ENCODE measurements at places on chromosomes 12 and 14.
A peak's percentile ranks its signal among the peaks of the same experiment; 100 is the strongest.

DNA sequence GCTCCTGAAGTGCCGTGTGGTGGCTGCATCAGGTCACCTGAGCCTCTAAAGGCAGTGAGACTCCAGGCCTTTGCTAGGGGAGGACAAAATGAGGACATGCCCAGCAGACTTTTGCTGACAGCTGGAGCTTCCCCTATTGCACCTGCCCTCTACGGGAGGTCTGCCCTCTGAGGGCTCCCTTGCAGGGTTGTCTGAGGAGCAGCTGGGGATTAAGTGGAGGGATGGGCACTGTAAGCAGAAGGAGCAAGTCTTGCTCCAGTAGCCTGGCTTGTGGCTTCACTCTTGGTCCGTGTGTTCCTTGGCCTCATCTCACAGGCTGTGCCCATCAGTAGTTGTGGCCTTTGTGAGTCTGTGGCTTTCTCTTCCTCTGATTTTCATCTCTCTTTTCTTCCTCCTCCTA, 66.9 kb upstream of the NRXN3 start:
- DNase-seq: no peak

DNA sequence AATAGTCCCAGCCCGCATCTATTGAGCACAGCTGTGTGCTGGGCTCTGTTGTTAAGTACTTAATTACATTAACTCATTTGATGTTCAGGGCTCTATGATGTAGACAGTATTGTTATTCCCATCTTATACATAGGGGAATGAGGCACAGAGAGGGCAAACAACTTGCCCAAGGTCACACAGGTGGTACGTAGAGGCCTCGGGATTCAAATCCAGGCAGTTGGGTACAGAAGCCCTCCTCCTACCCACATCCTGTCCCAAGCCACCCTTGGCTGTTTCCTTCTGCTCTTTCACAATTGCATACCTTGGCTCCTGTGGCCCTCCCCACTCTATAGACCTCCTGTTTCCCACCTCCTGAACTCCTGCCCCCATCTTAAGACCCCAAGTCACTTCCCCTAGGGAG, 10.0 kb upstream of the GPR68 start:
- DNase-seq: no peak

DNA sequence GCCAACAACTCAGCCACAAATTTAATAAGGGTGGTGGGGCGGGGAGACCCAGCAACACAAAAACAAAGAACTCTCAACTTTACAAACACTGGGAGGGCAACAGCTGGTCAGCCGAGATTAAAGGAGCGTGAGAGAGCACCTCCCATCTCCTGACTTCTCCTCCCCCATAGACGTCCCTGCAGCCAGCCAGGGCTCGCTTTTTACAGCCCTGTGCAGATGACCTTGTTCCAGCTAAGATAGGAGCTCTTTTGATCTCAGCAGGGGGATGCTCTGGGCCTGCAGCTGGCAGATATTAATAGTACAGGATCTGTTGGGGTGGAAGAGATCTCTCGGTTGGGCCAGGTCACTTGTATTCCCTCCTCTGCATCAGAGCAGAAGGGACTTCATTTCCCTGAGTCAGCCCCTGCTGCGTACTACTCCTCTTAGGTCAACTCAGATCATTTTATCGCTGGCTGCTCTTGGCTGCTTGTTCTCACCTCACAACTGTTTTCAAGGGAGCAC, 475.8 kb downstream of the RAD51B start:
- DNase-seq: no peak

- no peak for DNase-seq
These were observed 90.2 kb downstream of the KDM2B start for GRCh38 chr12:121490401-121491281.

DNA sequence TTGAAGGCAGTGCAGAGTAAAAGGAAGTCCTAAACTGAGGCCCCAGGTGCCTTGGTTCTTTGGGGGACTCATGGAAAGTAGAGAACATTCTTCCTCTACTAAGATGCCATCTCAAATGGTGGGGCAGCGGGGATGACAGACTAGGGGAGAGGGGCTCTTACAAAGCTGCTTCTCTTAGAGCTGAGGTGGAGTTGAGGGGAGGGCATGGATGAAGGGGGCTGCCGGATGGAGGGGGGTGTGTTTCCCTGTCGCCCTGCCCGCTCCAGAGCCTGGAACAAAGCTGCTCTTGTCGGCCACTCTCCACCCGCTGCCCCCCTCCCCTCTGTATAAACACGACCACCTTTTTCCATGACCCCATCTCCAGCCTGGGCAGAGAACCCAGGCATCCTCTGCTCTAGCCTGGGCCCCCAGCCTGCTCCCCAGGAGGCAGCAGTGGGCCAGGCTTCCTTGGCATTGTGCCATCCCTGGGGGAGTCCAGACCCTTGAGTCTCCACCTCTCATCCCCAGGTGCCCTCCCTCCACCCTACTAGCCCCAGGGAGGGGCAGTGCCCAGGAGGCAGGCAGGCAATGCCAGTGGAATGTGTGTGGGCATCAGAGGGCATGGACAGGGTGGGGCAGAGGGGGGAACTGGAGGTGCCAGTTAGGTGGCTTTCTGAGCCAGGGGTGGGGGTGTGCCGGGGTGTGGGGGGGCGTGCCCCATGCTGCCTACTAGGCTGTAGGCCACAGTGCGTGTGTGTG, 1.7 kb downstream of the RARG start:
- no peak for DNase-seq

GRCh38 chr12:59559696-59560095, 36.1 kb upstream of the SLC16A7 start:
- DNase-seq: no peak

DNA sequence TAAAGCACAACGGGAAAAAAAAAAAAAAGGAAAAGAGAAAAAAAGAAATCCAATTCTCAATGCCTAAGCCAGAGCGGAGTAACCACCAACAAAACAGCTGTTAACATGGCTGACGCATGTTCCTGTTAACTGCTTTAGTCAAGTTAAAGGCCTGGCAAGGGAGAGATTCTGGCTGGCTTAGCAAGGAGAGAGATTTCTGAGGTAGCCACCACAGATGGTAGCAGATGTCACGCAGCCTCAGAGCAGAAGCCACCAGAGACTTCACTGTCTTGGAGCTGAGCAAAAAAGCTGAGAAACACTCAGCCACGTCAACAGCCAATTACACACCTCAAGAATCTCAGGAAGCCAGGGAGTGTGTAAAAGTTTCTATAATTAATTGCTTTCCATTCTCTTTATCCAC, 87.1 kb downstream of the TMCC3 start:
- no peak for DNase-seq

DNA sequence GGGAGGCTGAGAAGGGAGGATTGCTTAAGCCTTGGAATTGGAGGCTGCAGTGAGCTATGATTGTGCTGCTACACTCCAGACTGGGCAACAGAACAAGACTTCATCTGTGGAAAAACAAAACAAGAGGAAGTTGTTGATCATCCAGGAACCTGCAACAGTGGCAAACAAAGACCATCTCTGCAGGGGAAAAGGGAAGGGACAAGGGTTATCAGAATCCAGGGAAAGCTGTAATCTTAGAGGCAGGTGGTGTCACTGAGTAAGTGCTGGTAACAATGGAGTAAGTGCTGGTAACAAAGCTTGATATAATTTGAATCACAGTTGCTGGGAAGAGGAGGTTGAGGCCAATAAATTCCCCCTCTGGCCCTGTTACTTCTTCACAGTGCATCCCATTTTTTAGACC, 27.5 kb upstream of the DCN start:
- DNase-seq: no peak

- DNase-seq: no peak
These were observed 38.8 kb downstream of the SYNE3 start for GRCh38 chr14:95477411-95478269.

- no peak for DNase-seq
These were observed 13.0 kb upstream of the TMTC2 start for GRCh38 chr12:82673698-82674097.

GRCh38 chr14:67532998-67533753, at the start of gene PLEKHH1:
Gene PLEKHH1, plus strand, starts transcription at chr14:67533290. Its CDS starts 8,578 bp downstream, at chr14:67541868.
- DNase-seq: peak; percentile 28

- DNase-seq: no peak
These were observed 7.2 kb downstream of the ADAM20 start for GRCh38 chr14:70527501-70528105.

GRCh38 chr12:59593761-59594160, 2.1 kb upstream of the SLC16A7 start:
- DNase-seq: no peak

- DNase-seq: no peak
These were observed 1082.1 kb downstream of the AACS start for GRCh38 chr12:126147321-126147720.

DNA sequence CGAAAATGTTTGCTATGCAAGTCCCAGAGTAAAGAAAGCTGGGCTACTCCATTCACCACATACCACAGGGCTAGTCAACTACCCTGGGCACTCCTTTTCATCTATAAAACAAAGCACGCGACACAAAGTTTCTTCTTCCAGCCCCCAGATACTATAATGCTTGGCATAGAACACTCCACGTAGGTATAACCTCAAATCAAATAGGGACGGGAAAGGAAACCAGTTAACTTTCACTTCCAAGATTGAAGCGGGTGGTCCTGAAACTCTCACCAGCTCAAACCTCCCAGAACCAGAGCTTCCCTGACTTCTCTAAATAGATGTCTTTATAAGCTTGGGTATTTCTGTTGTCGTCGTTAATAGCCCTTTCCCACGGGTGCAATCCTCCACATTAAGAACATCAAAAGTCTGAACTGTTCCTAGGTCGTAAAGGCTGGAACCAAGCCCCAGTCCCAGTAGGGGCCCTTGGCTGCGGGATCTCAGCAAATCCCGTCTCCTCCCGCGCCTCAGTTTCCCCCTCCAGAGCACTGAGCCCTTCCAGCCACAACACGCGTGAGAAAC, 647 bp downstream of the LGMN start:
- DNase-seq: no peak

DNA sequence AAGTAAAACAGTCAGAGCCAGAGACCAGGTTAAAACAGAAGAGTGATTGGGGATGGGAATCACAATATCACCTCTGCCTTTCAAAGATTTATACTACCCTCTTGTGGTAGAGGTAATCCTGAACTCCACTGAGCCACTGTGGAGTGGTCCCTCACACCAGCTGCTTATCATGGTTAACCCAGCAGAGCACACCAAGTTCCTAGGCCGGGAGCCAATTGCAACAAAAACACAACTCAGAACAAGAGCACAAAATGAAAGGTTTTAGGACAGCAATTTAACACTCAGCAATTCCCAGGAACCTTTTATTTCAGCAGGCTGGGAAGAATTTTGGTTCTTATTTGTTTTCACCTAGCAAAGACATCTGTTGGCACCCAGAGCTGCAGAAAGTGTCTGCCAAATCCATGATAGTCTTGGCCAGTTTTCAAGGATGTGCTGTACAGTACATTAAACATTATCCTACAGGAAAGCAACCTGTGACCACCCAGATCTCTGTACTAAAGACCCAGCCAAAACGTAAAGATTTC, 220.5 kb upstream of the ATXN7L3B start:
- DNase-seq: peak; percentile 70

- no peak for DNase-seq
These were observed 44.7 kb downstream of the RIN3 start for GRCh38 chr14:92558319-92558718.

GRCh38 chr14:104813286-104813685, 12.4 kb downstream of the ZBTB42 start:
- DNase-seq: no peak

DNA sequence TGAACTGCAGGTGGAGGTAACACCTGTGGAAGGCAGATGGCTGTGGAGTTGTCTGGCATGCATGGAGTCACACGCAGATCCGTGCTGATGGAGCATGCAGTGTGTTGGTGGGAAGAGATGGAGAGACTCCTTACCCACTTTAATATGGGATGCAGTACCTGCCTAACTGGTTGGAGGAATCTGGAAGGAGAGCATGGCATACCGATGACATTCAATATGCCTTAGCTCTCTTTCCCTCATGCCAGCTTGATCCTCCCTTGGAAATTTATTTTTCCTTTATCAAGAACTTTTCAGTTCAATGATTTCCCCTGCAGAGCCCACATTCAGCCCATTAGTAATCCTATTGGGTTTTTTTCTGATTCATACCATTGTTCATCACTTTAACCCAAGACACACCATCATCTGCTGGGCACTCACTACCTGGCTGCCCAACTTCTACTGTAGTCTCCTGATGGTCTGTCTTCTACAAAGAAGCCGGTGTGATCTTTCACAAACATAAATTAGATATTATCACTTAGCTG, 25.9 kb upstream of the NR2C1 start:
- DNase-seq: no peak

GRCh38 chr14:56491299-56492285, 88.0 kb upstream of the TMEM260 start:
- DNase-seq: no peak

DNA sequence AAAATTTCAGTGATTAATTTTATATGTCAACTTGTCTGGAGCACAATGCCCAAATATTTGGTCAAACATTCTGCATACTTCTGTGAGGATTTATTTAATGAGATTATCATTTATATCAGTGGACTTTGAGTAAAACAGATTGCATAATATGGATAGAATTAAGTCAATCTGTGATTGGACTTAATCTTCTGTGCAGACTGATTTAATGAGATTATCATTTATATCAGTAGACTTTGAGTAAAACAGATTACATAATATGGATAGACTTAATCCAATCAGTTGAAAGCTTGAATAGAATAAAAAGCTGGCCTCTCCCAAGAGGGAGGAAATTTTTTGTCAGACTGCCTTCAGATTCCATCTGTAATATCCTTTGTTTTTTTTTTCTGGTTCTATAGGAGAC, 1413.2 kb downstream of the LRFN5 start:
- DNase-seq: no peak

DNA sequence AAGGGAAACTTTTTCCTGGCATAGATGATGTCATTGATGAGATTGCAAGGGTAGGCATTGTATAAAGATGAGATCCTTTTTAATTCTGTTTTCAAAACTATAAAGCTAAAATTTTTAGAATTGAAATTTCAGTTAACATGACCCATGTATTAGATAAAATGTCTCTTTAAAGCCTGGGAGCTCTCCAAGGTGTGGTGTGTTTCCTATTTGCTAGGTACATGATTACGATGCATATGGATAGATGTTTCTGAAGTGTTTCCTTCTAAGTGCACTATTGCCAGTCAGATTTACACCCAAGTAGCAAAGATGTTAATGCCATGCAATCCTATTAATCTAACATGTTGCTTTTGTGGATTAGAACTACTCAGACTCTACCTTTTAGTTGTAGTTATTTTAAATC, 834.7 kb downstream of the DIO2 start:
- DNase-seq: no peak

DNA sequence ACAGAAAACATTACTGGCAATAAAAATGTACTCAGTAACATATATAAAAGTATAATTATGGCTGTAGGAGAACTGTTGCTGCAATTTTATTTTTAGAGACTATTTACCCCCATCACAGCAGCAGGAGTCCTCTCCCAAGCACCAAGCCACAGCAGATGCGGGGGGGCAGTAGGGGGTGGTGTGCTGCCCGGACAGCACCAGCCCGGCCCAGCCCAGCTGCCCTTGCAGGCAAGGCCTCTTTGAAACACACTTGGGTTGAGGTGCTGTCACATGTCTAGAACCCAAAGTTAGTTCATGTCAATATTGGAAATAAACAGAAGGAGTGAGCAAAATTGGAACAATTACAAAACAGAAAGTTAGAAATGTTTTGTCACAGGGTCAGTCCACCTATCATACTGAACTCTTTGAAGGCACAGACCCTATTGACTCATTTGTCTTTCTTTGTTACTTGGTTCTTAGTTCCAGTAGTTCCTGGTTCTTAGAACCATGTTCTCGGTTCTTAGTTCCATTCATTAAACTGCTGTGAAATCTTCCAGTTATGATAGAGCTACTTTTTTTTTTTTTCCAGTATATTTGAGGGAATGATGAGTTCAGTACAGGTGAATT, 22.7 kb downstream of the CCNK start:
- DNase-seq: no peak

Measured in tibial nerve (tissue), 4 donors.